ENCODE measurements at places on chromosomes 3 and 15. TPM values are rescaled to one million over a fixed set of nuclear protein-coding genes. Genes with fewer than 3 reads are reported as not detected.
A peak's percentile ranks its signal among the peaks of the same experiment; 100 is the strongest.

GRCh38 chr3:195101001-195101583 is 169.9 kb downstream of the XXYLT1 start:
- no peak overlapping the region for H3K27ac ChIP-seq
- H3K36me3 ChIP-seq, result no peaks in the 10 kb centered on the region
- DNase-seq, result no peak
- peaks cover 15% of the 10 kb centered on the region for H3K4me1 ChIP-seq
- H3K4me3 ChIP-seq, result no peak overlapping the region

DNA sequence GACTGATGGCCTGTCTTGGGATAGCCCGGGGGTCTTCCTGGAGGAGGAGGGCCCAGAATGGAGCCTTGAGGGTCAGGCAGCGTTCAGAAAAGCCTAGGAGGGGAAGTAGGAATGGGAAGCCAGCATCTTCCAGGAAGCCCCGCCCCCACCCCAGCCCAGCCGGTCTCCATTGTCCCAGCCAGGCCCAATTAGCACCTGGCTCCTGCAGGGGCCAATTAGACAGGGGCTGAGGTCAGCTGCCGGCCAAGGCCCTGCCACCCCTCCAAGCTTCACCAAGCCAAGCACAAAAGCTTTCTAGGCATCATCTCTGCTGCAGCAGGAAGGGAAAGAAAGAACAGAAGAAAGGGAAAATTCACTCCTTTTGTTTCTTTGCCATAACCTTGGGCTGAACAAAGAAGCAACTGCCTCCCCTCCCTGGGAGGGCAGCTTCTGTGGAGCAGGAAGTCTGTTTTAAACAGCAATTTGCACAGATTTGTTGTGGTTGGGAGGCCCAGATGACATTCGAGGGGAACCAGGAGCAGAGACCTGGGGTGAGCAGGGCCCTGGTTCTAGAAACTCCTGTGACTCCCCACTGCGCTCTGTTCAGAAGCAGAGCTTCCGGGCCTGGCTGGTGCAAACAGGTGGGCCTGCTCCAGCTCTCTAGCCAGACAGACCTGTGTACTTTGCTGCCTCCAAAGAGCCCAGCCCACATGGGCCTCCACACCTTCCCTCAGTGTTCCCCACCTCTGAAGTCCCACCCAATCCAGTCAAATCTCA is 47.7 kb downstream of the CYP11A1 start:
- H3K27me3 ChIP-seq, result no peaks in the 10 kb centered on the region
- DNase-seq, result no peak
- H3K27ac ChIP-seq, result no peak overlapping the region
- peaks cover 20% of the 10 kb centered on the region for H3K4me1 ChIP-seq

DNA sequence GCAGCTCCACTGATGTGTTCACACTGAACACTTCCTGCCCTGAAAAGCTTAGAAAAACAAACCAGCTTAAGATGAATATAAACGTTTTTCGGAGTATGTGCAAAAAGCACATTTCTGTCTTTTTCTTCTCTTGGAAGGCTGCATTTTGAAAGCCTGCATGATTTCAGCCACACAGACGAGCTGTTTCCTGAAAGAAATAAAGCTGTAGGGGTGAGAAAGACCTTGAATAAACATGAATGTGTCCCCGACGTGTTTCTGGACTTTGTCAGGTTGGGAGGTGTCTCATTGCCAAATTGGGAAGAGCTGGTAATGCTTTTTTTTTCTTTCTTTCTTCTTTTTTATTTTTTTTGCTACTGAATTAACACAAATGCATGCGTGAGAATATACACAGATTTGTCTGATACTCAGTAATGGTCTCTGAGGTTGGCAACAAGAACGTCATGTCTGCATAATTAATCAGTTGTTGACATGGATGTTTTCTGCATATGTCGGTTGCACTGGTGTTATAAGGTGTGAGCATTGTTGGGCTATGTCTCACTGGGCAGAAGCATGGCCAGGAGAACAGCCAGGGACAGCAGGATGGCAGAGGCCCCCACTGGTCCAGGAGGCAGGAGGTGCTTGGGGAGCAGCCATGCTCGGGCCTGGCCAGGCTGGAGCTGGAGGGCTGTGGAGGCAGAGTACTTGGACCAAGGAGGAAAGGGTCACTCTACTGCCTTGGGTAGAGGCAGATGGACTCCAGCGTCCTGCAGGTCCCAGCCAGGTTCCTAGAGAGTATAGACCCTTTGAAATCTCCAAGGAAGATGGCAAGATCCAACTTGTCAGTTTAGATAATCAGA is 39.0 kb downstream of the ADAMTSL3 start:
- no peaks in the 10 kb centered on the region for H3K27me3 ChIP-seq
- H3K4me3 ChIP-seq, result no peak overlapping the region
- DNase-seq, result no peak
- H3K27ac ChIP-seq, result peak overlapping the region; percentile 70
- no peaks in the 10 kb centered on the region for H3K36me3 ChIP-seq

DNA sequence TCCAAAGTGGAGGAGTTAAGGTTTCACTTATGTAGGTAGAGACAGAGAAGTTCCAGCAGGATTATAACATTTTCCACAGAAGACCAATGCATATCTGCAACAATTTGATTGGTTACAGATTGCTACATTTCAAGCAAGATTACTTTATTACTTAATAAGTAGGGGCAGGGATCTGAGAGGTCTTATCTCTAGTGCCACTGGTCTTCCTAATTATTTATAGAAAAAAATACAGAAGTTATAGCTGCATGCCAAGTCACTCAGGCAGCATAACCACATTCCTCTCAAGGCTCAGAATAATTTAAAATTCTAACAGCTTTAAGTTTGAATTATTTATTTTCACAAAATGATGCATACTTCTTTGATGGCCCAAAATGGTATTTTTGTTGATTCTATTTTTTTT is 30.5 kb downstream of the RAD54L2 start:
- H3K27me3 ChIP-seq, result no peaks in the 10 kb centered on the region
- no peaks in the 10 kb centered on the region for H3K36me3 ChIP-seq
- no peak for DNase-seq
- H3K27ac ChIP-seq, result no peak overlapping the region

GRCh38 chr3:167184511-167184910 is 195.6 kb downstream of the ZBBX start:
- no peak for DNase-seq
- H3K4me3 ChIP-seq, result no peak overlapping the region
- no peaks in the 10 kb centered on the region for H3K36me3 ChIP-seq
- H3K27me3 ChIP-seq, result no peaks in the 10 kb centered on the region
- no peaks in the 10 kb centered on the region for H3K4me1 ChIP-seq

GRCh38 chr3:63911873-63912767 is at the start of gene SCAANT1:
Gene SCAANT1, minus strand, starts transcription at chr3:63912383.
- peak; percentile 97 for DNase-seq
- no peaks in the 10 kb centered on the region for H3K27me3 ChIP-seq
- no peaks in the 10 kb centered on the region for H3K36me3 ChIP-seq
- peak within 1 kb of the TSS; percentile 68 for H3K4me3 ChIP-seq

DNA sequence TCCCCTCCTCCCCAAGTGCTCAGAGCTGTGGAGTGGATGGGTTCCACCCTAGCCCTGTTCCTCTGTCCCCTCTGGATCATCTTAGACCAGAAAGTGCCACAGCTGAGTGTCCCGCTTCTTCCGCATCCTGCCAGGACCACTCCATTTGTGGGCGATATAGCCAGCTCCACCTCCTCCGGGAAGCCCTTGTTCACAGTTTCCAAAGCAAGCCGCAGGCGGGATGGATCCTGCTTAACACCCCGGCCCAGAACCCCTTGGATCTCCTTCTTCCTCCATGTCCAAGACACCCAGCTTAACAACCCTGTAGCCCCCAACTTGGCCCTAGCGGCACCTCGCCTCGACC is 490 bp upstream of the ALAS1 start:
- peaks cover 40% of the 10 kb centered on the region for H3K4me1 ChIP-seq
- peak overlapping the region; percentile 90 for H3K27ac ChIP-seq
- peak overlapping the region; percentile 94 for H3K4me3 ChIP-seq

GRCh38 chr15:71011503-71012155 is 103.6 kb upstream of the THSD4 start:
- no peaks in the 10 kb centered on the region for H3K36me3 ChIP-seq
- no peaks in the 10 kb centered on the region for H3K4me1 ChIP-seq
- H3K27ac ChIP-seq, result no peak overlapping the region
- no peak overlapping the region for H3K4me3 ChIP-seq
- no peaks in the 10 kb centered on the region for H3K27me3 ChIP-seq

DNA sequence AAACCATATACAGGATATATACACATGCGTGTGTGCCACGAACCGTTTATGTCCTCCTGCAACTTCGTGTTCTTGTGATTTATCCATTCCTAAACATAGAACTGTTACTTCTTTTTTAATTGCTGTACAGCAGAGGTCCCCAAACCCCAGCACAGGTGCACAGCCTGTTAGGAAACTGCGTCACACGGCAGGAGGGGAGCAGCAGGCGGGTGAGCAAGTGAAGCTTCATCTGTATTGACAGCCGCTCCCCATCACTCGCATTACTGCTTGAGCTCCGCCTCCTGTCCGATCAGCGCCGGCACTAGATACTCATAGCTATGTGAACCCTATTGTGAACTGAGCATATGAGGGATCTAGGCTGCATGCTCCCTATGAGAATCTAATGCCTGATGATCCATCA is 34.9 kb upstream of the NRROS start:
- no peaks in the 10 kb centered on the region for H3K4me1 ChIP-seq
- no peaks in the 10 kb centered on the region for H3K27me3 ChIP-seq
- no peak for DNase-seq
- no peak overlapping the region for H3K4me3 ChIP-seq

DNA sequence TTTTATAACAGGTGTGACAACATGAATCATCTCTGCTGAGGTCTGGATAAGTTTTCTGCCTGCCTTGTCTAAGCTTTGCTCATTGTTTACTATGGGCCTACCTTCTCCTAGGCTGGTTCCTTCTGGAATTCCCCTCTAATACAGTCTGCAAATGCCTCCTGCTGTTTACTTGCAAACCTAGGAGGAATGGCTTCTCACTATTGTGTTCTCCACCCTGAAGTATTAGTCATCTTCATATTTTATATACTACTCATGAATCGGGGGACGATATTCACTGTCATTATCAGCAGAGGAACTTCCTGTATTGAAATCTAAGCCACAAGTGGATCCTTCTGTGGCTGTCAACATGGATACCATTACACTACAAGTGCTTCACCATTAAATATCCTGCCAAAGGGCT is 154.8 kb downstream of the PLCL2 start:
- no peaks in the 10 kb centered on the region for H3K4me1 ChIP-seq
- H3K27me3 ChIP-seq, result no peaks in the 10 kb centered on the region
- no peak for DNase-seq
- H3K36me3 ChIP-seq, result no peaks in the 10 kb centered on the region
- H3K27ac ChIP-seq, result no peak overlapping the region

DNA sequence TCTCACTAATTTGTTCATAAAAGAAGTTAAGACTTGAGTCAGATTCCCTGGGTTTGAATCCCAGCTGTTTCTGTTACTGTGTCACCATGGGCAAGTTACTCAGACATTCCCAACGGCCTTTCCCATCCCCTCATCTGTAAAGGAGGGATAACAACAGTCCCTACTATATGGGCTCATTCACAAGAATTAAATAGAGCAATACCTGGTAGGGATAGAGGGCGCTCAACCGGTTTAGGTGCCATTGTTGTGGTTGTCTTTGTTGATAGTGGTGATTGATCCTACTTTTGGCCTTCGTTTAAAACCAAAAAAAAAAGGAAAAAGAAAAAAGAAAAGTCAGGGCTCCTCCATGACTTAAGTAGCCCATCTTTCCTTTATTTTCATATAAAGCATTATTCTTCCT is 563.1 kb downstream of the GRM7 start:
- no peaks in the 10 kb centered on the region for H3K36me3 ChIP-seq
- H3K27me3 ChIP-seq, result no peaks in the 10 kb centered on the region
- H3K4me1 ChIP-seq, result no peaks in the 10 kb centered on the region
- H3K4me3 ChIP-seq, result no peak overlapping the region
- DNase-seq, result no peak

DNA sequence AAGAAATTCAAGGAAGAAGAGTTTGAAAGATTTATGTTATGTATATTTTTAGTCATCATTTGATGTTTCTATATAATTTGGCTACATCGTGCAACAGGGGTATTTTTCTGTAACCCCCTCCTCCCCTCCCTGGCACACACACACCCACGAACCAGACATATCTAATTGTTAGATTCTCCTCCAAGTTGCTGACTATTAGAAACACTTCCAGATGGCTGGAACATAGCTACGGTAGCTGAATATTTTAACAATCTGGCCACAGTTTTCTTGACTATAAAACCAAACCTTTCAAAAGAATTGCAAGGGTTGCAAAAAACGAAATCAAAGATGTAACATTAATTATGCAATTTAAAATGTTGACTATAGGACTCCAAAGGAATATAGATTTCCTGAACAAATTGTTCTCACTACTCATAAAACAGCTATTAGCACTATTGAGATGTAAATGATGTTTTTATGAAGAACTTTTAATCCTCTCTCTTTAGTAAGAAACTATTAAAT is 154.4 kb downstream of the CHL1 start:
- no peaks in the 10 kb centered on the region for H3K27me3 ChIP-seq
- no peak overlapping the region for H3K4me3 ChIP-seq
- H3K36me3 ChIP-seq, result no peaks in the 10 kb centered on the region
- H3K4me1 ChIP-seq, result peaks cover 12% of the 10 kb centered on the region
- no peak for DNase-seq

GRCh38 chr15:77478051-77478450 is 57.4 kb downstream of the HMG20A start:
- no peak for DNase-seq
- no peaks in the 10 kb centered on the region for H3K36me3 ChIP-seq
- H3K27ac ChIP-seq, result no peak overlapping the region
- H3K27me3 ChIP-seq, result no peaks in the 10 kb centered on the region
- H3K4me3 ChIP-seq, result no peak overlapping the region

DNA sequence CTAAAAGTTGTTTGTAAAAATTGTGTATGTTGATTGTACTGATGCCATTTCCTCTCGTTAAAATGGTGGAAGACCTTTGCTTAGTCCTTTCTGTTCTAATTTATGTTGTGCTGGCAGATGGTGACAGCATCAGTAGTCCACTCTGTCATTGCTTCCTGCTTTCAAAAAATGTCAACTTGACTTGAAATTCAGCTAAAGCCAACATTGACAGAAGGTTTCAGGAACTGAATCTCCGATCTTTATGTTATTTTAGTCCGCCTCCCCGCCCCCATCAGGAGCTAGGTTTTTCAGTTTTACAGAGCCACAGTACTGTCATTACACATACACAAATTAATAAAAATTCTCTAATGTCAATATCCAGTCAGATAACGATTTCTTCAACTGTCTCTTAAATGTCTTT is 1.5 kb downstream of the CEP63 start:
- peak overlapping the region; percentile 97 for H3K27ac ChIP-seq
- H3K27me3 ChIP-seq, result no peaks in the 10 kb centered on the region
- DNase-seq, result no peak
- peaks cover 41% of the 10 kb centered on the region for H3K4me1 ChIP-seq

The ILDR1 gene
- not detected for total RNA-seq

The CEP97 gene
- total RNA-seq, result 9.0 TPM

The NR2F2 gene
- total RNA-seq, result 33.2 TPM

The CEP19 gene
- total RNA-seq, result 2.2 TPM

The MESP2 gene
- not detected for total RNA-seq

The SUCLG2 gene
- total RNA-seq, result 65.9 TPM

The EHHADH gene
- total RNA-seq, result 3.2 TPM

The ARL14 gene
- total RNA-seq, result not detected

The PCOLCE2 gene
- total RNA-seq, result 23.0 TPM

The PSMA4 gene
- 166 TPM for total RNA-seq
